ENCODE measurements at places on chromosomes 16 and 17.

DNA sequence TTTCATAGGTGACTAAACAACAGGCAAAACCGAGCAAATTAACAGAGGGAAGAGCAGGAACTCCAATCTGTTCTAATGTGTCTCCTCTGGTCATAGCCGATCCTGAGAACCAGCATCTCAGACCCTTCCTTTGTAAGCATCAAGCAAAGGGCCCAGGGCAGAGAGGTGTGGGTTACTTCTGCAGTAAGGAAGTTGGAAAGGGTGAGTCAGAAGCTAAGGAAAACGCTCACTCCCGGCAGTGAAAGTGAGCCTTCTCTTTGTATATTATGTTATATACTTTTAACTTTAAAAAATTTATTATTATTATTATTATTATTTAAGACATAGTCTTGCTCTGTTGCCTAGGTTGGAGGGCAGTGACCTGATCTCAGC, 77.7 kb downstream of the MRM3 start:
- no peak for DNase-seq

DNA sequence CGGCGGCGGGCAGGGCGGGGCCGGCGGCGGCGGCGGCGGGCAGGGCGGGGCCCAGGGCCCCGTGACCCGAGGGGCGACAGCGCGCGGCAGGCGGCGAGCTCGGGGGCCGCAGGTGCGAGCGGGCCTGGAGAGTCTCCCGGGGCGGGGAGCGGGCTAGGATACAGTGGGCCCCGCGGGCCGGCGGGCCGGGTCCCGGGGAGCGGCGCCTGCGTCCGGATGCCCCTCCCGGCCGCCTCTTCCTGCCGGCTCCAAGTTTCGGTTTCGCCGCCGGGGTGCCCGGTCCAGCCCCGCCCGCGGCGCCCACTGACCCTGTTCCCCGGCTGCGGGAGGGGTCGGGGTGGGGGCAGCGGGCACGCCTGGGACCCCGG, at the start of gene RNF213:
Gene RNF213, plus strand, starts transcription at position 62 of the 368 bp plus-strand sequence. CDS start 2,830 bp downstream, outside the sequence.
- DNase-seq: peak; percentile 95

DNA sequence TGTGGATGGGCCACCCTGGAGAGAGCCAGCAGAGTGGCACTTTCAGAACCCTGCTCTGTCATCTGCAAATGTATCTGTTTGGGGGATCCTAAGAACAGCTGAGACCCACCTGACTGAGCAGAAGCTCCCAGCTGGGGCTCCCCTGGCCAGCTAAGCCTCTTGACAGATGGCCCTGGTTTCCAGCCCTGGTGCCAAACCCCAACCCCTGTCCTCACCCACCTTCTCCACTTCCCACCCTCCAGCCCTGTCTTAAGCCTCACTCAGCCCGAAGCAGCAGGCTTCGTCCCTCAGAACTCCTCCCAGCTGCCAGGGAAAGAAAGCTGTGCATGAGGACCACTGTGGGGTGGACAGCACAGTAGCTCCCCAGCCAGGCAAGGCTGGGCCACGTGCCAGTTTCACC, 3.5 kb upstream of the KRT9 start:
- DNase-seq: no peak

- no peak for DNase-seq
Observed at GRCh38 chr16:66440271-66440802, 13.2 kb downstream of the BEAN1 start.

DNA sequence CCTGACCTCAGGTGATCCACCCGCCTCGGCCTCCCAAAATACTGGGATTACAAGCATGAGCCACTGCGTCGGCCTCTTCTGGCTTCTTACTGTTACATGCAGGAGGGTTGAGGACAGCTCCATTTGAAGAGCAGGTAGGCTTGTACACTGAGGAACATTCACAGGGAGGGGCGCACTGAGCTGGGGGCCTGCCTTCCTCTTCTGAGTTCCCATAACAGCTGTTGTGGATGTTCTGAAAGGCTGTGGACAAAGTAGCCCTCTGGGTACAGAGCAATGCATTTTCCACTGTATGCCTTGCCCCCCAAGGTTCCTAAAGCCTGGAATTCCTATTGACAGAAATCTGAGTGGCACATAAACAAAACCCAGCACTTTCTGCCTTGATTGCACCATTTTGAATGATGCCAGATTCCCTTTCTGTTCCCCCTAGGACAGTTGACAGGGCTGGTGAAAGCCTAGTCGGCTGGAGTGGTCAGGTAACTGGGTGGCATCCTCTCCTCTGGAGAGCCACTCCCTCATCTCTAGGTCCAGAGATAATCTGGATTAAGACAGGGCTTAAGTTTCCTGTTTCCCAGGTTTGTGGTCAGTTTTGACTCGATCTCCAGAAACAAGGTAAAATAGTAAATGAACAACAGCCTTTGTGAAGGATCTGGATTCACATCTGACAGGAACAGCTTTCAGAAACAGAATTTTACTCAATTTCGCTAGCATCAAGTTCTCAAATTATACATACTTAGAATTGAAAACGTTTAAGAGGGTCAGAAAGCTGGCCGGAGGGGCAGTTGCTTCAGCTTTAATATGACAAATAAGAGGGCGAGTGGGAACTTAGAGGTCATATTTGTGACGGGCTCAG, 1.3 kb upstream of the CDK5R1 start:
- DNase-seq: peak; percentile 72

DNA sequence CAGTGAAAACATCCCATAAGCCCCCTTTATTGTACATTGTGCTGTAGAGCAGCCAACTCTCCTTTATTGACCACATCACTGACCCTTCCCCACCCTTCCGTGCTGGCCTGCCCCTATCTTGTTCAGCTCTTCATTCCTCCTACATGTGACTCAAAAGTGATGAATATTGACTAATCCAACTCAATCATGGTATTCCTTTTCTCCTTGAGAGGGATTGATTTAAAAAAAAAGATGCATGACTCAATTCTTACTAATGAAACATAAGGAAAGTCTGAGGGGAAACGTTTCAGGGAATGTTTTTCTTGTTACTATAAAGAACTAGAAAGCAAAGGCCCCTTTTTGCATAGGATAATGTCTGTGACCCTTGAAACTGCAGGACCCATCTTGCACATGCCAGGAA, 125.2 kb upstream of the SOX9 start:
- no peak for DNase-seq

GRCh38 chr16:47519037-47519436, 57.9 kb downstream of the PHKB start:
- DNase-seq: no peak

GRCh38 chr16:3135126-3135715, 392 bp downstream of the ZNF213 start:
- DNase-seq: no peak

All from spleen (tissue), 13 donors.